ENCODE measurements at places on chromosomes 3 and 15. TPM values are rescaled to one million over a fixed set of nuclear protein-coding genes. Genes with fewer than 3 reads are reported as not detected.

RASGRP1 gene
- not detected for total RNA-seq

GRCh38 chr3:156432563-156432962 is 122.4 kb downstream of the SSR3 start:
- no peak for DNase-seq

DNA sequence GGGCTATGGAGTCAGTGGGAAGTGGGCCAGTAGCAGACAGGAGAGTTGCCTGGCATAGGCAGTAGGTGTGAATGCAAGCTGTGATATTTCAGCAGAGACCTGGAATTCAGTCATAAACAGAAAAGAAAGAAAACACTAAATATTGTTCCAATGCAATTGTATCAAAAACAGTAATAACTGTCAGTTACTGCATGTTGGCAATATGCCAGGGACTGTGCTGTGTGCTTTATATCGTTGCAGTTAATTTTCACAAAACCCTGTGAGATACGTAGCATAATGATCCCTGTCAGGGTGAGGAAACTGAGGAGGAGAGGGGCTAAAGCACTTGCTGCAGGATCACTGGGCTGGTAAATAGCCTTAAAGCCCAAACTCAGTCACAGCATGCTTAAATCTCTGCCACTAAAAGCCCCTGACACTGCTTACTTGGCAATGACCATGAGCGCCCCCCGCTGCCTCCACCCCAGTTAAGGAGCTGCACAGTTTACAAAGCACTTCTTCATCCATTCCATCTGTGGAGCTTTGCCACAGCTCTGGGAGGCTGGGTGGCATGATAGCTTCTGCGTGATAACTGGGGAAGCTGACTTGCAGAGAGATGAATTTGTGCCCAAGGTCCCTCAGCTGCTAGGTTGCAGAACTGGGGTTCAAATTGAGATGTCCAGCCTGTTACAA is 3.9 kb downstream of the SLC6A1 start:
- no peak for DNase-seq

- no peak for DNase-seq
These were observed 4.4 kb downstream of the PAK6 start for GRCh38 chr15:40243126-40243810.

GRCh38 chr3:45781841-45782240 is 14.5 kb downstream of the SLC6A20 start:
- DNase-seq: no peak

RHOV gene
- 39.5 TPM for total RNA-seq

DNA sequence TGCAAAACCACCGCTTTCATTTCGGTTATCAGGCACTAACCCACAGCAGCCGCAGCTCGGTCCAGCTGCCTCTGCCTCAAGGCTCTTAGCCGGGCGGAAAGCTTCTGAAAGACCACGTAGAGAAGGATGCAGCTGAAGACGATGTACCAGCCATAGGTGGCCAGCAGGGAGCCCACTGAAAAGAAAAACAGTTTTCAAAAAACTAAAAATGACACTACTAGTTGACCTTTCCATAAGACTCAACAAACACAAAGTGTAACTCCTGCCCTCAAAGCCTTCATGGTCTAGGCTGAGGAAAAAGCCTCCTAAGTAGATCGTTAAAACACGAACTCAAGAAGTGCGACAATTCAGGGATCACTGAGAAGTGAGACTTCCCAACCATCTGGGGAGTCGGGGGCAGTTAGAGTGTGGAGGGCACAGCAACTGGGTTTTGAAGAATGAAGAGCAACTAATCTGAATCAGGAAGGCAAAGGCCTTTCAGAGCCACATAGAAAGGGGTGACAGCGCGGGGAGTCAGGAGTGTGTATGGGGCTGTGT is 716 bp downstream of the SELENOS start:
- DNase-seq: peak; percentile 37

ITIH4 gene
- not detected for total RNA-seq

GRCh38 chr3:171011109-171011872 is 15.2 kb downstream of the SLC2A2 start:
- no peak for DNase-seq

- DNase-seq: no peak
These were observed 51.9 kb downstream of the SLC41A3 start for GRCh38 chr3:126031981-126032471.

RNU6-1 gene
- not detected for total RNA-seq

- peak; percentile 73 for DNase-seq
These were observed 47.3 kb downstream of the EIF3J start for GRCh38 chr15:44584162-44584749.

DNA sequence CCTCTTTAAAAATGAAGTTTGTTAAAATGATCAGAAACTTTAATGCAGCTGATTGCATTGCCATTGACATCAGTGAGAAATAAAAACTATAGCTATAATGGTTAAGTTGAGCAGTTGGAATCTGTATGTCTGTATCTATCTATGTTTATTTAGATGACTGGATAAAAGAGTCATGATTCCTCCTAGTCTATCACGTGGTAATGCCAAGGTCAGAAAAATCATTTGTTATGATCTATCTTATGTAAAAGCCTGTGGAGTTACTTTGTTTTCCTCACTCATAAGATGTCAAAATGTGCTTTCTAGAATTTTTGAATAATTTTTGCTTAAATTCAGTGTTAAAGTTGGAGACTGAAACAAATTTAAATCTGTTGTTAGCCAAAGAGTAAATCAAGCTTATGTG is 63.3 kb downstream of the MBNL1 start:
- peak; percentile 22 for DNase-seq

DNA sequence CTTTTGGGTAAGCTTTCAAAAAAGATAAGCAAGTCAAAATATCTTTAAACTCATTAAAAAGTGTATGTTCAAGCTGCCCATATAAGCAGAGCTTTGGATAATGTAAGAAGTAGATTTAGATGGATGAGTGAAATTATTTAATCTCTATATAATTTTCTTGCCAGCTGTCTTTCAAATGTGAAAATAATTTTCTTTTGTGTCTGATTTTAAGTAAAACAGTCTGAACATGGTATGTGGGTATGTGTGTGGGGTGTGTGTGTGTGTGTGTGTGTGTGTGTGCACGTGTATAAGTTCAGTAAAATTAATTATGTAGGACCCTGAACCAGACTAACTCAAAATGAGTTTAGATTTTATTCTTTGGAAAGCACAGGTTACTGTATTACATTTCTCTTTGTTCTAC is 155.2 kb upstream of the CGNL1 start:
- DNase-seq: no peak

DNA sequence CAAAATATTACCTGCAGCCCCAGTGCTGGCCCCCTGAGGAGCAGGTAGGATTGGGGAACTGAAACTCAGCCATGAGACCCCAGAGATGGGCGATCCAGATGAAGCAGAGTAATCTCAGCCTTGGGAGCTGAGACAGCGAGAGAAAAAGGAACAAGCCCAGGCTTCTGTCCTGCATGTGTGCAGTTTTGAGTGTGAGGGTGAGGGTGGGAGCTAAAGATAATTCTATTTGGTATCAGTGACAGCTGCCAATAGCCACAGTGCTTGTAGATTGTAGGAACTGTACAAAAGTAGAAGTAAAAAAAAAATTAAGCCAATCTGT is 5.9 kb downstream of the ATP8B4 start:
- DNase-seq: no peak

GRCh38 chr15:63462088-63462487 is 42.3 kb upstream of the USP3 start:
- peak; percentile 70 for DNase-seq

GRCh38 chr15:51876169-51876568 is 46.7 kb downstream of the TMOD3 start:
- peak; percentile 12 for DNase-seq

- no peak for DNase-seq
These were observed 50.9 kb downstream of the BOC start for GRCh38 chr3:113262304-113262665.

- no peak for DNase-seq
These were observed 1.4 kb downstream of the TMEM43 start for GRCh38 chr3:14126017-14126886.

DNA sequence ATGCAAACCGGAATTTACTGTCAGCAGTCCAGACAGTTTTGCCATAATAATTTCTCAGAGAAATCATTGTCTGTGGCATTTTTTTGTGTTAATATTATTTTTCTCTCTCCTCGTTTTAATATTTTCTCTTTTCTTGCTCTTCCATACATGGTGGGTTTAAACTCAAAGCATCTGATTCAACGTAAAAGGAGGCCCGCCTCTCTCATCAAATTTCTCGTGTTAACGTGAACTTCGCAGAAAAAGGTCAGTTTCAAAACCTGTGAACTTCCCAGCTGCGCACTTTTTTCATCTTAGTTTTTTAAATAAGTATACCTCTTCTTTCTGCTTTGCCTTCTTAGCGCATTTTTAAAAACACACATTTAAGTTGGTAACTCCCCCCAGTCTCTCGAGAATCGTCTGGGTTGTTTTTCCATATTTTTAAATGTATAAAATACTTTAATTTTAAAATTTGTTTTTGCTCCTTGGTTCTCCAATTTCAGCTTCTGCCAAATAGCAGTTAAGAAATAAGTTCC is 9.1 kb downstream of the SHOX2 start:
- no peak for DNase-seq

GRCh38 chr3:31544634-31545033 is 11.9 kb downstream of the STT3B start:
- DNase-seq: no peak

CHST13 gene
- not detected for total RNA-seq

DNA sequence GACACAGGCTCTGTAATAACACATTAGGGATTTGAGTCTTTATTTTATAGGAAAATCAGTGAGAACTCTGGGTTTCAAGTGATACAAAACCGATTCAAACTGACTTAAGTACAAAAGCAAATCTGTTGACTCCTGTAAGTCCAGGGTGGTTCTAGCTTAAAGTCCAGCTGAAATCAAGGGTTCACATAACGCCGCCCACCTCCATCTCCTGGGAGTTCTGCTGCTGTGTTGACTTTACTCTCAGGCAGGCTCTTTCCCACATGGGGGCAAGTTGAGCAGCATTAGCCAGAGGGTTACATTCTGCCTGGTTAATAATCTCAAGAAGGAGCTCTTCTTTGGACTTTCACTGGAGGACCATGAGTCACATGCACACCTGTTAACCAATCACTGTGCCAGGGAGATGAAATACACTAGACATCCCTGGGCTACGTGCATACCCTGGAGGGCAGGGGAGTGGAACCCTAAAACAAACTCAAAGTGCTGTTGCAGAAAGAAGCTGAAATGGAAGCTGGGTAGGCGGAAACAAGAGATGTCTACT is 9.7 kb upstream of the RNF7 start:
- no peak for DNase-seq

GRCh38 chr3:117019082-117019713 is 309.6 kb downstream of the TUSC7 start:
- peak; percentile 72 for DNase-seq

CPNE4 gene
- total RNA-seq: not detected

- no peak for DNase-seq
These were observed 19.6 kb upstream of the SUCLG2 start for GRCh38 chr3:67674055-67674454.

SLCO2A1 gene
- not detected for total RNA-seq

DNA sequence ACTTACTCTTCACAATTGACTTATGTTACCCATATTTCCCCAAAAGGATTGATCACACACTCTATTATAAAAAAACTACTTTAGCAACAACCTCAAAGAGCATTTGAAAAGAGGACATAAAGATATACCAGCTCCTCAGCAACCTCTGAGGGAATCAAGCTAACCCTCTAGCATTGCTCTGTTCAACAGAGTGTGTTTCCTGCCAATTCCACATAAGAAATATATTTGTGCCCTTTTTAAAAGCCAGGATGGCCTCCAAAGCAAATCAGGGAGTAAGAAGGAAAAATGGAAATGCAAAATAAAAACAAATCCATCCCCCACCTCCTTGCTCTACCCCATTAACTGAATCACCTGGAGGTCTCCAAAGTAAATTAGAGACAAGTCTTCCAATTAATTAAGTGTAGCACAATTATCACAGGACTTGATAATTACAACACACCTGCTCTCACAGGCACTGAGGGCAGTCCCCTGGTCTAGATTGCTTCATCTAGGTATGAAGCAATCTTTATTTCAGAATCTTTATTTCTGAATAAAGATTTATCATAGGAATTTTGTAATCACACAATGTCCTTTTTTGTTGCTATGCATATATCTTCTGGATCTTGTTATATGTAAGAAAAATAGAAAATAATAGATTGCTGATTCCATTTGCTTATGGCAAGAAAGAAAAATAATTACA is 34.8 kb downstream of the GPR176 start:
- DNase-seq: no peak

- DNase-seq: no peak
These were observed 42.6 kb downstream of the CCR4 start for GRCh38 chr3:32994045-32994444.

- DNase-seq: no peak
These were observed 23.6 kb downstream of the MBNL1 start for GRCh38 chr3:152292366-152292765.

NKTR gene
- 37.6 TPM for total RNA-seq

DNA sequence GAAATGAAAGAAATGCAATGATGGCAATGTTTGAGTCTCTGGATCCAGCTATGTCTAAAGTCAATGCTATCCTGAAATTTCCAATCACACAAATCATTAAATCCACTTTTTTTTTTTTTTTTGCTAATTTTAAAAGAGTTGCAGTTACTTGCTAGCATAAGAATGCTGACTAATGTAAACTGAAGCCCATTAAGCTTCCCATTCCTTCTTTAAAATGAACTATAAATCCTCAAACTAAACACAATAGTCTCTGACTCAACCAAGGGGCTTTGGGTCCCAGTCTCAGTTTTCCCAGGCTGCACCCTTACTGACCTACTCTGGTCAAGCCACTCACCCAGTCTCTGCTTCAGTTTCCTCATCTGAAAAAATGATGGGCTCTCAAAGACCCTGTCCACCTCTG is 361.1 kb downstream of the ERC2 start:
- no peak for DNase-seq

ITIH1 gene
- not detected for total RNA-seq

DNA sequence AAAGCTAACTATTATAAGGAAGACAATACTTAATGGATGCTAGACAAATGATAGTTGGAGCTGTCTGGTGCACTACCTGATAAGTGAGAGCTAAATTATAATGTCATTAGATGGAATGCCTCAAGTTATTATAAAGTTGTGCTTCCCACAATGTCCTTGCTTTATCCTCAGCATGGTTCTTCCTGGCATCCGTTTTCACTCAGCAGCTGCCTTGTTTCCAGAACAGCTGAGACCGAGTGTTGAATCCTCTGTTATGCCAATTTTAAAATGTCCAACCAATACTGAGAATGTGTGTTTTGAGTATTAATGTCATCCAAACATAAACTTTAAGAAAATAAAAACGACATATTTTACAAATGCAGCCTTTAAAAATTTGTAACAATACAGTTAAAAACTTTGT is 286.7 kb upstream of the SOX2 start:
- DNase-seq: no peak

GRCh38 chr3:168511428-168512014 is 415.8 kb upstream of the GOLIM4 start:
- peak; percentile 50 for DNase-seq

GRCh38 chr3:71469138-71469435 is 114.4 kb downstream of the FOXP1 start:
- no peak for DNase-seq

DNA sequence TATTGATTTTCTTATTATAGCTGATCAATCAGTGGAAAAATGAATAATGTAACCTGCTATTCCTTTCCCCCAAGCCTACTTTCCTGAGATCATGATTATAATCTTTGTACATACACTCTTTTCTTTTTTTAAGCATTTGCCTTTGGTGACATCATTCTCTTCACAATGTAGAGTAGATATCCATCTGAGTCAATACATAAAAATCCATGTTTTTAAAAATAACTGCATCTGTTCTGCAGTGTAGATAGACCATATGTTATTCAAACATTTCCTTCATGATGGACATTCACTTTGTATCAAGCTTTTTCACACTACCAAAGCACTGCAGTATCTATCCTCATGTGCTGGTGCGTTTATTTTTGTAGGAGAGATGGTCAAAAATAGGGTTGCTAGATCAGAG is 211.1 kb downstream of the PTPRG start:
- DNase-seq: no peak

GRCh38 chr3:101950510-101950909 is 101.2 kb downstream of the NFKBIZ start:
- peak; percentile 75 for DNase-seq

Measured in PC-3 (cell line).